ENCODE measurements at places on chromosomes 13 and 19.

DNA sequence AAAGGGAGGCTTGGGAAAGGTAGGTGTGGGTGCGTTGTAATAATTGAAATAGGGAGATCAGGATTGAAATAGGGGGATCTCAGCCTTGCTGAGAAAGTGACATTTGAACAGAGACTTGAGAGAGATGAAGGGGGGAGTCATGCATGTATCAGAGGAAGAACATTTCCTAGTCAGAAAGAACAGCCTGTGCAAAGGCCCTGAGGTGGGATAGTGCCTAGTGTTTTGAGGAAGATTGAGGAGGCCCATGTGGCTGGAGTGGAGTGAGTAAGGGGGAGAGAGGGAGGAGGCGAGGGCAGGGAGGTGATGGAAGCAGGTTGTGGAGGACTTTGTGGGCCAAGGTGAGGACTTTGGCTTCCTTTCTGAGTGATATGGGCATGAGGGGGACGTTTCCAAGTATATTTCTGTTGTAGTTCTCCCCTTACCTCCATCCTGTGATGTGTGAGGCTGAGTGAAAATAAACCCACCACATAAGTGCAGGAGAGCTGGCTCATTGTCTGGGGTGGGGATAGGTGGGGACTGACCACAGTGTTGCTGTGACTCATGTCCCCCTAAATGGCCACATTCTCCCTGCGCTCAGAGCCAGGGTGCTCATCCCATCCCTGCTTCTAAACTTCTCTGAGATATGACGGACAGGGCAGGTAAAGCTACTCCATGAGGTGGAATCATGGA lies 17.8 kb downstream of the ACTL9 start:
- no peak for DNase-seq

DNA sequence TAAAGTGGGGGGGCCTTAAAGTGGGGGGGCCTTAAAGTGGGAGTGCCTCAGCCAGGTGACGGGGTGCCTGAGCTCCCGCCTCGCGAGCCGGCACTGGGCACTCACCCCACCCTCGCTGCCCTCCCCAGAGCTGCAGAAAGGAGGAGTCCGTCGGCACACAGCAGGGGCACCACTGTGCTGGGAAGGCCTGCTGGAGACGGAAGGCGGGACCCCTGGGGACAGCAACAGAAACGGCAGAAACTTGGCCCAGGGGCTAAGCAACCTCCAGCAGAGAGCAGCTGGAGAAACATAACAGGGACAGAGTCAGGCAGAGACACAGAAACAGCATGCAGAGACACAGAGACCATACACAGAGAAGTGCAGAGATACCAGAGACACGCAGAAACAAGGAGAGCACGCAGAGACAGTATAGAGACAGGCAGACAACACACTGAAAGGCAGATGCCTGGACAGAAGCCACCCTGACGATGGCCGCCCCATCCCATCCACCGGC lies 7.9 kb downstream of the CFD start:
- DNase-seq, result no peak

GRCh38 chr13:48319531-48320398 lies 16.2 kb downstream of the RB1 start:
- DNase-seq, result no peak

DNA sequence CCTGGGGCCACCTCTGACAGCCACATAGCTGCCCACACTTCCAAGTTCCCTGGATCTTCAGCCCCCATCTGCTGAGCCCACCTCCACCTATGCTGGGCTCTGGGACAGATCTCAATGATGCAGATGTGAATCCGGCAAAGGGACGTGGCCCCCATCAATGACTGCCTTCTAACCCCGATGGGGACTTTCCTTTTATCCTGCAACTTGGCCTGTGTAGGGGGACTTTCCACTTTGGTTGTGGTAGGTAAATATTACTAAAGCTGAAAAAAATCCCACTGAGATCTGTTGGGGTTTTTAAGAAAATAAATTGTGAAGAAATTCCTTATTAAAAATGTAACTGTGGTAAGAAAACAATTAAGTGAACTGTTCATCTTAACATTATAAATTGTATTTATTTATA lies 20.8 kb upstream of the ASPDH start:
- DNase-seq, result no peak

- no peak for DNase-seq
Observed at GRCh38 chr19:56306016-56306415, 8.6 kb downstream of the ZSCAN5A start.

GRCh38 chr19:29552454-29553280 lies 26.9 kb downstream of the VSTM2B start:
- DNase-seq, result no peak

GRCh38 chr19:29277102-29277501 lies 64.2 kb upstream of the UQCRFS1 start:
- no peak for DNase-seq

DNA sequence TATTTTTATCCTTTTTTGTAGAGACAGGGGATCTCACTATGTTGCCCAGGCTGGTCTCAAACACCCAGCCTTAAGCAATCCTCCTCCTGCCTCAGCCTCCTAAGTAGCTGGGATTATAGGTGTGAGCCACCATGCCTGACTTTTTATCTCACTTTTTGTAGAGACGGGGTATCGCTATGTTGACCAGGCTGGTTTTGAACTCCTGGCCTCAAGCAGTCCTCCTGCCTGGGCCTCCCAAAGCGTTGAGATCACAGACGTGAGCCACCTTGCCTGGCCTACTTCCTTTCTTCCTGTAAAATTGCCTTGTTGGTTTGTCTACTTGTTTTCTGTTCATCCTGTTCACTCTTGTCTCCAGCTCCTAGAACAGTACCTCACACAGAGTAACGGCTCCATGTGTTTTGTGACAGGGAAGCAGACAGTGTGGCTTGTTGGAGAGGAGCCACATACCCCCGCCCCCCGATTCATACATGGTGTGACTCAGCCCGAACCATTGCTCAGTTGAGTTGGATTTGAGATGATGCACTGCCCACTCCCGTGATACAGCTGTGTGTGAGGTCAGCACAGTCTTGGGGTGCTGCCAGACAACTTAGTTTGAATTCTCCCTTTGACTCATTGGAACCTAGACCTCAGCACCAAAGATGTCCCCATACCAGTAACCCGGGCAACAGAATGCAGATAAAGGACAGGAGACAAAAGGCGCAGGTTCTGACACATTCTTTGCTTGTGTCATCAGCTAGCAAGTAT lies 34.2 kb downstream of the GPR42 start:
- DNase-seq, result peak; percentile 57

GRCh38 chr13:99686157-99686572 lies 184.9 kb downstream of the TM9SF2 start:
- no peak for DNase-seq

DNA sequence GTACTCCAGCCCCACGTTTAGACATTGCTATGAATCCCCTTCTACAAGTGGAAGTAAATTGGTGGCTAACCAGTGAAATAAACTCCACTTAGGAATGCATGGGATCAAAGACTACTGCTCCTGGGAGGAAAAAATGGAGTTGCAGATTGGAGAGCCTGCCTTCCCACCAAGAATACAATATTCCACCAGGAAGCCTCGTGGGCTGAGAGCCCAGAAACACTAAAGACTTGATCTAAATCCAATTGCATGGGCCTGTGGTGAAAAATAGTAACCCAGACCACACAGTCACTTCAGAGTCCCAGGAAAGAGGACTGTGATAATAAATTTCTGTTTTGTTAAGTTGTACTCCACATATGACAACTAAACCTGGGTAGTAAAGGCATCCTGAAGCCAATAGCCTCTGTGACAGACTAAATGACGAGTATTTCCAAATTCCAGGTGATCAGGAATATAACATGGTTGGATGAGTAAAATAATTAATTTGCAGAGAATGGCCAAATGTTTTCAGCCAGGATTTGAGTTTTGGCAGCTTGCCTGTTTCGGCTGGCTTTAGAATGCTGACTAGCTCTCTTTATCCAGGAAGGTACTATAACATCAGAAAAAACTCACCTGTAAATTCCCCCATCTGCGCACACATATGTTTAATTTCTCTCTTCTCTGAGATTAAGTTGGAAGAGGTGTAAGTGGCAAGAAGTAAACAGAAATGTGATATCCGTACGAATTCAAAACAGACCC lies 480.3 kb downstream of the LIG4 start:
- DNase-seq, result no peak

GRCh38 chr19:3097442-3097871 lies 3.3 kb downstream of the GNA11 start:
- DNase-seq, result no peak

DNA sequence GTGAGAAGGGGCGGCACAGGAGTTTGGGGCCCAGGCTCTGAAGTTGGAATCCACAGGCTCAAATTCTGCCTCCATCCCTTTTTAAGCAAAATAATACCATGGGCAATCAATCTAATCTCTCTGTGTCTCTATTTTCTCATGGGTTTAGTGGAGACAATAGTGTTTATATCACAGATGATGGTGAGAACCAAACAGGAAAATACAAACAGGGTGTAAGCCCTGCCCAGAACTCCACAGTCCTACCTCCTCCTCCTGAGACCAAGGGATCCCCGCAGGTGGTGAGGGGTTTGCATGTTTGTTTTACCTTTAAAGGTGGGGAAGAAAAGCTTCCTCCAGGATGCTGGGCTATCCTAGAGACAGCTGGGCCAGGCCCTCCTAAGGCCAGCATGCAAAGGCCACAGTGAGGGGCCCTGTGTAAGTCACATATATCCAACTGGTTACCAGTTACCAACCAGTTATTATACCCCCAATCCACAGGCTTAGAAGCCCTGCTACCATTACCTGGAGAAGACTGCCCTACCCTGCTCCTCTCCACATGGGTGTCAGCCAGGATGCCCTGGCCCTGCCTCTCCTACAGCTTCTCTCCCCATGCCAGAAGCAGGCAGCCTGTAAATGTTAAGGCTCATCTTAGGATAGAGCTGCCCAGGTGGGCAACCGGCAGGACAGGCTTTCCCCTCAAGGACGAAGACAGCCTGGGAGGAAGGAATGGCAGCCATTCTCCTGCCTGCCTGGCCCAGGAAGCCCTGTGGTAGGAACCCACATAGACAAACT lies 658.4 kb downstream of the UQCRFS1 start:
- no peak for DNase-seq

GRCh38 chr13:87999788-88000187 lies 328.6 kb downstream of the SLITRK5 start:
- DNase-seq, result peak; percentile 0

GRCh38 chr13:68257111-68257842 lies 1027.1 kb upstream of the PCDH9 start:
- DNase-seq, result peak; percentile 12

DNA sequence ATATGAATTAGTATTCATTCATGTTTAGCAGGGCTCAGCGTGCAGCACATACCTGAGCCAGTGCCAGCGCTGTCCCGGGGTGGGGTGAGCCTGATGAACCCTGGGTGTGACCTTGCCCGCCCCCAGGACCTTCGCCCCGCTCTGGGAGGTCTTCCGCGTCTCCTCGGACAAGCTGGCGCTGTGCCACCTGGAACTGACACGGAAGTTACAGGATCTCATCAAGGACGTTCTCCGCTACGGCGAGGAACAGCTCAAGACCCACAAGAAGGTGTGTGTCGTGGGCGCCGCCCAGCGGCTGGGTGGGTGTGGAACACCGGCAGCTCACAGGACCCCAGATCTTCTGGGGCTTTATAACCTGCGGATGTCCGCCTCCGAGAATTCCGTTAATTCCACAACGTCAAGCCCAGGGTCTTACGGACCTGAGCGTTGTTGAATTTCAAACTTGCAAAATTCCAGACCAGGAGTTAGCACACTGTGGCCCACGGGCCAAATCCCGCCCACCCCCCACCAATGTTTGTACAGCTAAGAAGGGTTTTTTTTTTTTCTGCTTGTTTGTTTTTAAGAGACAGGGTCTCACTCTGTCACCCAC lies 15.4 kb downstream of the FCHO1 start:
- DNase-seq, result peak; percentile 75

GRCh38 chr19:18859676-18860301 lies 28.0 kb downstream of the UPF1 start:
- no peak for DNase-seq

DNA sequence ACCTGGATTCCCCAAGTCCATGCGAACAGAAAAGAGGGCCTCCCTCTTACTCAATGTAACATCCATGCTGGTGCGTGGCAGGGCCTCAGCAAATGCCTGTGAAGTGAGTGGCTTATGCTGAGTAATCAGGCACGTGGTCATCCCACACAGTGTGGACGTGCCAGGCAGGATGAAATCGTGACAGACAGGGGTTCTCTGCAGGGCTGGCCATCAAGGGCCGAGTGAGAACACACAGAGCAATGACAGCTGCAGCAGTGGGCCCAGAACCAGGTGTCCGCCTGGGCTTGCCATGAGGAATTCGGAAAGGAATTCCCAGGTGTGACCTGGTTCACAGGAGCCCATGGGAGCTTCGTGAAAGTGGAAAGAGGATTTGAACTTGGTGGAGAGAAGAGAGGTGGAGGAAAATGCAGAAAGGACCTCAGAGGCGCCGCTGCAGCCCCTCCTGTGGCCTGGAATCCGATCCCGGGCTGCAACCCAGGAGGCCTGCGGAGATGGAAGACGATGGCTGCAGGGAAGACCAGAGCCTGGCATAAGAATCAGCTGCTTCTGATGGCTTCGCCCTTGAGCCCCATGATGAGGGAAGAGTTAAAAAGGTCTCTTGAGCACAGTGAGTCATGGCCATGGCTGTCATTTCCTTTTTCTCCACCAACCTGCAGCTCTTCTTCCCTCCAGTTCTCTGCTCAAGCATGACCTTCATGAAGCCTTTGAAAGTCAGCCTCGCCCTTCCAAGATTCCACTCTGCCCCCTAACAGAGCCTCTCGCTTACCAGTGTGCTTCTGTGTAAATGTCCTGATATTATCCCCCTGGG lies 34.6 kb upstream of the SOX1 start:
- DNase-seq, result no peak

DNA sequence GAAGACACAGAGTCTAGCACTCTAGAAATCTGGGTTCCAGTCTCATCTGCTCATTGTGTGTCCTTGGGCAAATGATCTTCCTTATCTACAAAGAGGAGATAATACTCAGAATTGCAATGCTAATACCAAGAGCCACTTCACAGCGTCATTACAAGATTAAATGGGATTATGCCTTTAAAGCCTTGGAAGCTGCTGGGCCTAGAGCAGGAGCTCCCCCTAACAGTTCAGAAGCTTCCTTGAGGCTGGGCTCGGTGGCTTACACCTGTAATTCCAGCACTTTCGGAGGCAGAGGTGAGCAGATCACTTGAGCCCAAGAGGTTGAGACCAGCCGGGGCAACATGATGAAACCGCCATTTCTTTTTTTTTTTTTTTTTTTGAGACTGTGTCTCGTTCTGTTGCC lies 27.6 kb downstream of the AP2S1 start:
- no peak for DNase-seq

DNA sequence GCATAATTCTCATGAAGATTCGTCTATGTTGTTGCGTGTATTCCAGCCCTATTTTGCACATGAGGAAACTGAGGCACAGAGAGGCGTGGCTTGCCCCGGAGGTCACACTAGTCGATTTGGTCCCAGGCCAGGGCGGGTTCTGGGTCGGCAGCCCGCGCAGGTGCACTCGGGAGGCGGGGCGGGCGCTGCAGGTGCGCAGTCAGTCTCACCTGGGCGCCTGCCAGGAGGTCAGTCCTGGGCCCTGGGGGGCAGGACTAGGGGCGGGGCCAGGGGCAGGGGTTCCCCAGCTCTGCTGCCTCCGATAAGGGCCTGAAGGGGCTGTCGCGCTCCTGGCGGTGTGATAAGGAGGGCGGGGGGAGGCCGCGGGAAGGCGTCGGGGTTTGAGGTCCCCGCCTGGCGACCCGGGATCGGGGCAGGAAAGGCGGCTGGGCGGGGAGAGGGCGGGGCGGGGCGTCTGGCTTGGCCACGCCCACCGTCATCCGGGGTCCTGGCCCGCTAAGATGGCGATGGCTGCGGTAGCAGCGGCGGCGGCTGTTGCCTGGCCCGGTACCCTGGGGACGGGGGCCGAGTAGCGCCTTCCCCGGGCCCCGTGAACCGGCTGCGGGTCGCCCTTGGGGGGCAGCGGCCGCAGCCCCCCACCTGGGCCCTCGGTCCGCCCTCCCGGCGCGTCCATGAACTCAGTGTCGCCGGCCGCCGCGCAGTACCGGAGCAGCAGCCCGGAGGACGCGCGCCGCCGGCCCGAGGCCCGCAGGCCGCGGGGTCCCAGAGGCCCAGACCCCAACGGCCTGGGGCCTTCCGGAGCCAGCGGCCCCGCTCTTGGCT lies at the start of gene ATG4D:
Gene ATG4D, plus strand, starts transcription at position 485 of the 822 bp plus-strand sequence. Its CDS starts 187 bp downstream, at position 672.
- DNase-seq, result no peak

Measured in fibroblast of the conjunctiva (primary cell).